ENCODE measurements at places on chromosomes 6 and 20. TPM values are rescaled to one million over a fixed set of nuclear protein-coding genes. Genes with fewer than 3 reads are reported as not detected.

DACT2 gene
- total RNA-seq, result not detected

FRMD1 gene
- total RNA-seq, result not detected

SLC17A1 gene
- not detected for total RNA-seq

GPR63 gene
- total RNA-seq, result 0.10 TPM

PGC gene
- not detected for total RNA-seq

BACH2 gene
- total RNA-seq, result 235 TPM

MDFI gene
- total RNA-seq, result not detected

JAG1 gene
- not detected for total RNA-seq

COL9A3 gene
- total RNA-seq, result 98.6 TPM

SPO11 gene
- not detected for total RNA-seq

RSPH4A gene
- total RNA-seq, result 0.83 TPM

MAS1 gene
- not detected for total RNA-seq

SLC17A5 gene
- 8.2 TPM for total RNA-seq

Measured in B cell (primary cell).